ENCODE measurements at places on chromosomes 12 and 14.

DNA sequence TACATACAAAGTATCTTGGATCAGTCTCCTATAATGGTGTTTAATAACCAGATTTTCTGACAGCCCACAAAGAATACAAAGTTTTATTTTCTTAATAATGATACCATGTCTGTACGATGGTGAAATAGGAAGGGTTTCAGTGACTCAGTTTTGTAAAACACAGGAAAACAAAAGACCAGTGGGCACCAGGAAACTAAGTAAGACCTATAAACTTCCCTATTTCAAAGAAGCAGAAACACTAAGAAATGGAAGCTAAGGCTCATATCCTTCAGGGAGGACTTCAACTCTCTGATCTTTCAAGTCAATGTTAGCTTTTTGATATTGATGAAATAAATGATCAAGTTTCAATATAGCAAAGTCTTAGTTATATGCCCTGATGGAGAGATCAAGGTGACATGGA lies 196.0 kb downstream of the DUSP6 start:
- no peak for DNase-seq

- no peak for DNase-seq
Observed at GRCh38 chr12:93895089-93895445, 217.9 kb downstream of the CRADD start.

DNA sequence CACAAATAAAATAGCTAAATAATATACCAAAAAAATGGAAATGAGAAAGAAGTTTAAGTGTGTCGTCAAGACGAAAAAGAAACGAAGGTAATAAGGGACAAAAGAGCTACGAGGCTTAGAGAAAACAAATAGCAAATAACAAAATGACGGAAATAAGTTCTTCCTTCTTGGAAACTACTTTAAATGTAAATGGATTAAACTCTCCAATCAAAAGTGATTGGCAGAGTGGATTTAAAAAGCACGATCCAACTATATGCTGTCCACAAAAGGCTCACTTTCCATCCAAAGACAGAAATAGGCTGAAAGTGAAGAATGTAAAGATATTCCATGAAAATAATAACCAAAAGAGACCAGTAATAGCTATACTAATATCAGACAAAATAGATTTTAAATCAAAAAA lies 82.4 kb downstream of the DIO3 start:
- DNase-seq, result no peak

- no peak for DNase-seq
Observed at GRCh38 chr12:109864916-109865315, 15.4 kb downstream of the GLTP start.
